ENCODE measurements at places on chromosomes 2 and 18.

- DNase-seq, result no peak
Observed at GRCh38 chr18:77608807-77609206, 359.2 kb downstream of the GALR1 start.

GRCh38 chr18:2871111-2871720 lies 24.4 kb downstream of the EMILIN2 start:
- DNase-seq, result no peak

DNA sequence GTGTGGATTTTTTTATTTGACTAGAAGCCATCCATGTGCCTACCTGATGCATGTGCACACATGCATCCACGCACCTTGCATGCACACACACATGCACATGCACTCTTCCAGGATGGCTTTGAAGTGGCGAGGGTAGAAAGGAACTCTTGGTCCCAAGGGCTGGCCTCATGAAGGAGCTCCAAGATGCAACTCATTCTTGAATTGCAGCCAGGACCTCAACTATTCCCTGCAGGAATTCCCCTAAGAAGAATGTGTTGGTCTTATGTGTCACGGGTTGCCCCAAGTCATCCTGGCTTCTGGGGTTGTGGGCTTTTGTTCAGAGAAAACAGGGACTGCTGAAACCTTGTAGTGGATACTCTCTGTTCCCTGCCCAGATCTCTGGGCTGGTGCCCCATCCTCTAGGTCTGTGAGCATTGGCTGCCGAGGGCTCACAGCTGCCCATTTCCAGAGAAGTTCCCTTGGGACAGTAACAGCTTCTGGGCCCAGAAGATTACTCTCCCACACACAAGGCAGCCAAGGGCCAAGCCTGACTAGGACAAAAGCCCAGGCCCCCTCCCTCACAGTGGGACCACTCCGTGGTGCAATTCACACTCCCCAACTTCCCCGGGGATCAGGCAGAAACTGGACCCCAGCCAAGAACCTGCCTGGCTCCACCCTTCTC lies 137.6 kb downstream of the COPS8 start:
- no peak for DNase-seq

DNA sequence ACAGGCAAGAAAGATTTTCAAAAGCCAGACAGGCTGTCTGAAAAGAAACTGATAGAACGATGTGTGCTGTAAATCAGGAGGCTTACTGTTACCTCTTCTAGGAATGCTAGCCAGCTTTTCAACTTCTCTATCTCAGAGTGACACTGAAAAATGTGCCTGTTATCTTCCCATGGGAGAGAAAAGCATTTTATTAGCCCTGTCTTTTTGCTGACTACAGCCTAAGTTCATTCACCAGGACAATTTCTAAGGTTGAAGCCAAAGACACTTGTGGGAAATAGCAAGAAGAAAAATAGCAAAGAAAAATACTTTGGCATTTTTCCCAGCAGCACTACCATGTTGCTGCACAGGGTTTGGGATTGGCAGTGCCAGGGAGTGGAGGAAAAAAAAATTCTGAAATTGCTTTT lies 34.0 kb downstream of the ABCB11 start:
- no peak for DNase-seq

- no peak for DNase-seq
Observed at GRCh38 chr2:197869501-197870111, 65.2 kb downstream of the PLCL1 start.

GRCh38 chr2:162365392-162365791 lies 21.5 kb downstream of the GCA start:
- no peak for DNase-seq

GRCh38 chr2:108199726-108200125 lies 40.0 kb upstream of the SULT1C3 start:
- DNase-seq, result no peak

DNA sequence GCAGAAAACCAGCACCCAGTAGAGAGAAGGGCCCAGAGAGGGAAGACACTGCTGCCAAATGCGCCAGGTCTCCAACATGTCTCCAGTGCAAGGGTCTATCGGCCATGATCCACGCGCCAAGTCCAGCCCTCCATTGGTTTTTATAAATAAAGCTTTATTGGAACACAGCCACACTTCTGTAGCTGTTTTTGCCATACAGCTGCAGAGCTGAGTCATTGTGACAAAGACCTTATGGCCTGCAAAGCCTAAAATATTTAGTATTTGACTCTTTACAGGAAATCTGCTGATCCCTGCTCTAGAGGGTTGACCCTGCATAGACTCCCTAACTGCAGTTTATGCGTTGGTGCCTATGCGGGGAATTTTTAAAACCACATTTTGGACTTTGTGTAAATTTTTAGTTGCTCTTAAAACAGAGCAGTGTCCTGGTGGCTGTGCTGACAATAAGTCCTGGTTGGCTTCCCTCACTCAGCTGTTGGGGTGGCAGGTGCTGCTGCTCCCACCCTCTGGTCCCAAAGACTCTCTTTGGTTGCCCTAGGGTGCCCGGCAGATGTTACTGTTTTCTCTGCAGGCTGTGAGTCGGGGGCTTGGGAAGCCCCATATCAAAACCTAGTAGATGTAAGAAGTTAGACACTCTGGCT lies 154.9 kb downstream of the CTIF start:
- DNase-seq, result no peak

DNA sequence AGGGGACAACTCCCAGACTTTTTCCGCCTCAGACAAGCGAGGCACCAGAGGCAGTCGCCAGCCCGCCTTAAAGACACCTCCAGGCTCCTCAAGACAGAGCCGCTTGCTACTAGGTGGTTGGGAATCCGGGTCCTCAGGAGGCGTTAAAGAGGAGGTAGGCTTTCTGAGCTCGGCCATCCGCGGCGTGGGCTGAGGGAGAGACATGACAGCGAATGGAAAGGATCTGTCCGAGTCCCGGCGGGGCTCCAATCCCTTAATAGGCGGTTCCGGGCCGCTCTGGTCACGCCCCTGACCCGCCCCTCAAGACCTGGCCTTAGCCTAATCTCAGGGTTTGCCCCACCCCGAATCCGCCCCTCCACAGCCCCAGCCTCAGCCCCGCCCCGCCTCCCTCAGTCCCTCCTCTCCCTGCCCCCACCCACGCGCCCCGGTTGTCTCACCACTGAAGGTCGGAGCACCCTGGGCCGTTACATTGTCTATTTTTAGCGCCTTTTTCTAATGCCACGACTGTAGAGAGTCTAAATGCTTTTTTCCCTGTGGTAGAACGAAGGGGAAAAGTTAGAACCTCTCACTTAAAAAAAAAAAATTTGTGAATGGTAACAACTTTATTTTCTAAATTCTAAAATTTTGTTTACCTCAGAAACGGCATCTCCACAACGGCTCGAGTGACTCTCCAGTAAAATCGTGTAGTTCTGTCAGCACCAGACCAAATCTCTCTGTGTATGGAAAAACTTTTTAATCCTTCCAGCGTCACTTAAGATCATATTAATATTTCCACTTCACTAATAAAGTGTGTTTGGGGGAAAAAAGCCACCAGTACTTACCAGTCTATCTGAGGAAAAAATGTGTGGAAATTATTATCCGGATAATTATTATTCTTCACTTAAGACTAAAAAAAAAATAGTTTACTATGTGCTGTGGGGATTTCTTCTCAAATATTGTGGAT lies at the start of gene RAD51AP2:
TSS of gene RAD51AP2 (minus strand) at position 229 of the 943 bp plus-strand sequence. CDS start at position 204, 25 bp downstream.
- DNase-seq, result peak; percentile 1

DNA sequence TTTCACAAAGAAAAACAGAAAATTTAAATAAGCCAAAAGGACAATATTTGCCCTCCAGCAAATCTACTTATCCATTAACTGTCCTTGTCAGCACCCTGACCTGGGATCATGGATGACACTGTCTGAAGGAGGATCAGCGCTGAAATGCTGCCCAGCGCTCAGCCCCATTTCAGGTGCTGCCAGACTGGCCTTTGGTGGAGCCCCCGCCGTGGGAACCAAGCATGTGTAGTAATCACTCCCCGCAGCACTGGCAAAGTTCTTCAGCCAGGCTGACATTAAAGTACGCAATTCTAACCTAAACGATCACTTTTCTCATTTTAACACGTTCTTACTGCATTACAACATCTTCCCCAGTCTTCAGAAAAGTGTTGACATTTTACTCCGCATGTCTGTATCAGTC lies 108.6 kb upstream of the GPC1 start:
- no peak for DNase-seq

DNA sequence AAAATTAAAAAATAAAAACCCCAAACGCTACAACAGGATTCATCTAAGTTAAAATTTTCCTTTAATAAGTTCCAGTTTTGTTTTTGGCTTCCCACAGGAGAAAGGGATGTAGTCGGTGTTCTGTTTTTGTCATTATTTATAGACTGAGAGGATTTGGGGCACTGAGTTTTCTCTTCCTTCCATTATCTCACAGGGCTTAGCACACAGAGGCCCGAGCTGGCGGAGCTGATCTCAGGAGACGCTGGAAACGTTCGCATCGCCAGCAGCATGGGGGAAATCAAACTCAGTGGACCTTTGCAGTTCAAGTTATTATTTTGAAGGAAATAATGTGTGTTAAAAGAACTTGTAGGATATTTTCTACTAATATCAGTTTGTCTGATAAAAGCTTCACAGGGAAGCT lies 669.7 kb upstream of the SALL3 start:
- DNase-seq, result no peak

DNA sequence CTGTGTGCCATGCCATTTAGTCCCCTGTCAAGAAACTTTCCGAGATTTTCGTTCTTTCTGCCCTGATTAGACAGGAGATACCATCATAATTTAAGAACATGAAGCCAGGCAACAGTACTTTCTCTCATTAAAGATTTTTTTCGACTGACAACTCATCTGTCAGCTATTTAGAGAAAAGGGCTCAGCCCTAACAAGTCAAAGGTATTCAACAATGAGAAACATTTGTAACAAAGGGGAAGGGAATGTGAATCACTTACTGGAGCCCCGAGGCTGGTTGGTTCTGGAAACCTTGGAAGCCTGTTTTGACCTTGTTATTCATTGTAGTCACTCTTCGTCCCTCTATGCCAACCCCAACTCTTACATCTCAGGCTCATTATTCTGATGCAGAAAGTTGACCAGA lies 199.4 kb downstream of the SPP2 start:
- no peak for DNase-seq

DNA sequence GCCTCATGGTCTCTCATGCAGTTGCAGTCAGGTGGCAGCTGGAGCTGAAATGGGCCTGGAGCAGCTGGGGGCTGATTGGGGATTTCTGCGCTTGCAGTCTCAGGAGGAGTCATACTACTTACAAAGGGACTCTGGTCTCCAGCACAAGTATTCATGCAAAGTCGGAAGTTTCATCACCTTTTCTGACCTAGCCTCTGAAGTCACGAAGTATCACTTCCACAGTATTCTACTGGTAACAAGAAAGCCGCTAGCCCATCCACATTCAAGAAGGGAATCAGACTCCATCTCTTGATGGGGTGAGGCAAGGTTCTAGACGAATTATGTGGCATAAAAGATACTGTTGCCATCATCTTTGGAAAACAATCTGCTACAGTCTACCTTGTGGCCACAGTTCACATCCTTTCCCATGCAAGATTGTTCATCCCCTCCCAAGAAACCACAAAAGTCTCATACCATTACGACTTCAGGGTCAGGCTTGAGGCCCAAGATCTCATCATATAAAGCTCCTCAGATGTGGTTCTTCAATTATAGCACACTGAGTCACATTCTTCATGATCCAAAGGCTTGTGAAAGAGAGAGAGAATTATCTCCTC lies 95.3 kb downstream of the SMC6 start:
- no peak for DNase-seq

GRCh38 chr2:239507576-239508258 lies 106.9 kb upstream of the HDAC4 start:
- DNase-seq, result no peak

DNA sequence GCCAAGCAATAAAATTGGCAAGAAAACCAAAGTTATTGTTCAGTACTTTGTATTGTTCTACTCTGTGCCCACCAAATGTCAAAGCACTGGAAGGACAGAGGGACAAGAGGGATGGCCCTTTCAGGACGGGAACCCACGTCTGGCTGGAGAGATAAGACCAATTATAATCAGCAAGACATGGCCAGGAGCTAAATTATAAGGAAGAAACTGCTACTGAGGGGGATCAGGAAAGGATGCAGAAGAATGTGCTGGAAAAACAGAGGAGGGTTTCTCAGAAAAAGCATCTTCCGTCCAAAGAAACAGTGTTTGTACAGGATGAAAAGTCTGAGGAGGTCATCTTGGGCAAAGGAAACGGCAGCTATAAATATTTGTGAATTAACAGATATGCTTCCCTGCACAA lies 46.4 kb upstream of the NARS1 start:
- DNase-seq, result no peak

GRCh38 chr2:205731583-205731981 lies 49.3 kb downstream of the NRP2 start:
- DNase-seq, result no peak

- DNase-seq, result peak; percentile 89
Observed at GRCh38 chr2:105797298-105797819, 52.6 kb downstream of the NCK2 start.

GRCh38 chr2:33108483-33109443 lies 162.0 kb downstream of the LTBP1 start:
- DNase-seq, result no peak

GRCh38 chr2:60555066-60555782 lies 1.8 kb upstream of the BCL11A start:
- no peak for DNase-seq

GRCh38 chr18:50716902-50717301 lies 102.9 kb downstream of the MRO start:
- no peak for DNase-seq

DNA sequence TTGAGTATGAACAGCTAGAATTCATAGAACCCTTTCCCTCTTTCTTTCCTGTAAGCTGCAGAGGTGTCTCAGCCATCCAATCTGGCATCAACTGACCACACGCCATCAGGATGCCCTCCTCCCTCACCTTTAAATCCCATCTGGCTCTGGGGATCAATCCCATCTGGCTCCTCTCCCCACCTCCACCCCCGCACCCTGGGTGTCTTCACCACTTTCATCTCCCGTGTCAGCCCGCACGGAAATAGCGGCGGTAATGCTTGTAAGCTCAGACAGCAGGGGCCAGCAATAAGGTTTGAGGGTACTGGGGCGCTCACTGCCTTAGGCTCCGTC lies 508 bp upstream of the TUBA4B start:
- no peak for DNase-seq

DNA sequence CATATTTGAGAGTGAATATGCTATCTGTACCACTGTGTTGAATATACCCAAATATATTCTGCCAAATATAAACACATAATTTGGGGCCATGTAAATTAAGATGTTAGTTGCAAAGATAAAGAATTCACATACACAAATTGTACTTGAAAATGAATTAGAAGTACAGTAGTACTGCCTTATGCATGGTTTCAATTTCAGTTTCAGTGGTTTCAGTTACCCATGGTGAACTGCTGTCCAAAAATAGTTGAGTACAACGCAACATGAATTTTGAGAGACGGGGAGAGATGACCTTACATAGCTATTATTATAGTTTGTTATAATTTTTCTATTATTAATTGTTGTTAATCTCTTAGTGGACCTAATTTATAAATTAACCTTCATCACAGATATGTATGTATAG lies 1313.0 kb upstream of the FAM98A start:
- DNase-seq, result no peak

- no peak for DNase-seq
Observed at GRCh38 chr2:178211460-178211859, 17.1 kb downstream of the OSBPL6 start.

- DNase-seq, result no peak
Observed at GRCh38 chr2:68171146-68171545, 13.5 kb downstream of the PNO1 start.

GRCh38 chr18:29912351-29912750 lies 1130.2 kb downstream of the DSC3 start:
- DNase-seq, result no peak

- DNase-seq, result no peak
Observed at GRCh38 chr2:15173501-15173900, 387.6 kb downstream of the NBAS start.

GRCh38 chr2:231554748-231555545 lies 24.7 kb upstream of the NMUR1 start:
- DNase-seq, result no peak
